Right forelimb (tissue), 1 donor: ENCODE measurements at places on chromosomes 3 and 15.

- no peak for DNase-seq
These were observed 68.1 kb downstream of the MEIS2 start for GRCh38 chr15:37032091-37032775.

- peak; percentile 20 for DNase-seq
These were observed 70.4 kb downstream of the ADCY5 start for GRCh38 chr3:123378409-123378915.

DNA sequence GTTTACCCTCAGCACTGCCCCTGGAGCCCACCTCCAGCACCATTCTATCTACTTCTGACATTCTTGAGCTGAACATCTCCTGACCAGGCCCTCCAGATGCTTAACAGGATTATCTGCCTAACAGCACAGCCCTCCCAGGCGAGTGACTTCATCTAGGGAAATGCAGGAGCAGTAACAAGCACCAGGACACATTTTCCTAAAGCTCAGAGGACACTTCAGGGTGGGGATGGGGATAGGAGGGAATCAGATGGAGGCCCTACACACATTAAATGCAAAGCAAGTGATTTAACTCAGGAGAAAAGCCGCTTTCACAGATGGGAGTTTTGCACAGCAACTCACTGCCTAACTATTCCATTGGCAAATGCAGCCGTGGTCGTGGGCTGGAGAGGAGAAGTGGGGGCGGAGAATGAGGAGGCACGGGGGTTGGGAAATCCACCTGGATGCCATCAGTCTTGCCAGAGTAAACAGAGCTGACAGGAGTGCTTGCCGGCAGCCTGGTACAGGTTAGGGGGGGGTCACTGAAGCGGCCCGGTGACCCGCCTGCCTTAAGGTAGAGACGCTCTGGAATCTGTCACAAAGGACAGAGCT is 21.3 kb upstream of the BNC1 start:
- no peak for DNase-seq

DNA sequence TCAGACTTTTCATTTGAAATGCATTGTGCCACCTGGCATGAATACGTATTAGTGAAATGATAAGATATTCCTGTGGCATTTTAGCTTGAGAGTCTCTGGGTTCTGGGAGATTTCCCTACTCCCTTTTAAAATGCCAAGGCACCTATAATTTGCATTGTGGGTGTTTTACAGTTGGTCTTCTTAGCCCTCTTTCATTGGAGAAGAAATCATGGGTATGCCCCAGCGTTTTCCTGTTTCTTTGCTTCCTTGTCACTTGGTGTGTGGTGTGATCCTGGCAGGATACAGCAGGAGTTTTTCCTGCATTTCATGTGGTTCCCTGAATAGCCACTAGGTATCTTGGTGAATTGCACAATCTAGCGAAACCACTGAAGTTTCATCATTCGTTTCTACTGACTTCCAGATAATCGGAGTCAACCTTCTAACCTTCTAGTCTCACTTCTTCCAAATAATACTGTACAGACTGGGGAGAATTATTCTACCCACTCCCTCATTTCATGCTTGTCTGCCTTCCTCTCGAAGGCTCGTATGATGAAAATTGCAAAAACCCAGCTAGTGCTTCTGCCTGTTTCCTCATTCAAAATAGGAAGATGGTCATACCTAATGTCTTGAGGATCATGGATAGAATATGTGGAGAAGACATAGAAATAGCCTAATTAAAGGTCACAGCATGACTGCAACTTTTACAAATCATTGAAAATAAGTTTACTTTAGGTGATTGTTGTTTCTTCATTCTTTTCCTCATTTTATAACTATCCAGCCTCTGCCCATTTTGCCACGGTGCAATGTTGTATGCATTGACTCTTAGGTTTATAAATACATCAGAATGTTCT is 2.6 kb downstream of the BHLHE40 start:
- DNase-seq = no peak

- no peak for DNase-seq
These were observed 279.0 kb downstream of the RBMS3 start for GRCh38 chr3:29559741-29560465.

GRCh38 chr3:49628249-49628648 is 45.9 kb upstream of the APEH start:
- DNase-seq = no peak

GRCh38 chr15:56968256-56968655 is 49.8 kb downstream of the TCF12 start:
- no peak for DNase-seq

- DNase-seq = no peak
These were observed 615.5 kb downstream of the ROBO2 start for GRCh38 chr3:77655396-77655795.

DNA sequence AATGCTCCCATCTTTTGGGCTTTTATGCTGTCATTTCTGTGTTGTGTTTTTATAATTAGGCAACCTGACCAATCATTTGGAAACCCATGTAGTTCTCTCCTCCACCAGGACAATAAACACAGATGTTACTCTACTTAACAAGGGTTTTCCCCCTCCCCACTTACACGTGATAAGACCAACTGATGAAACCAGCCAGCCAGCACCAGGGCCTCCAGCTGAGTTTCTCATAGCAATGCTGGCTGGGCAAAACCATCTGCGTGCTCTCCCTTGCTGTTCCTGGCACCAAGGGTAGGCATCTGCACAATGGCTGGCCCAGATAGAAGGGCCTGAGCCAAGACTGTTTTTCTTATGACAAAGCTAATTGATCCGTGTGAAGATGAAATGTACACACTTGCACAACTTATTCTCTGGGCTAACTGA is 310.4 kb downstream of the PLCL2 start:
- no peak for DNase-seq

- no peak for DNase-seq
These were observed 470.8 kb upstream of the ROBO1 start for GRCh38 chr3:80238606-80239005.

GRCh38 chr15:52111517-52112202 is 915 bp downstream of the BCL2L10 start:
- DNase-seq = no peak

DNA sequence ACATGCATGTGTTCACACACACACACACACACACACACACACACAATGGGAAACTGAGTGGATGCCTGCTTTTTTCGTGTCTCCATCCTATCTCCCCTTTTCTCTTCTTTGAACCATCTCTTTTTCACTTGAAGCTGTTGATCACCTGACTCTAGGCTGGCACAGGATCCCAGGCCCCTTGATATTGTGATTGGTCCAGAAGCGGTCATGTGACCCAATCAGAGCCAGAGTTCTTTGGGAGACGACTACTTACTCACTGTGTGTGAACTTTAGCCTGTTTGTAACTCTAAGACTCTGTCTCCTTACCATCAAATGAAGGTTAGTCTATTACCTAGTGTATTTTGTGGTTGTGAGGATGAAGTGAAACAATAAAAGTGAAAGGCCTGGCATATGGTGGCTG is 172.9 kb downstream of the ADAMTS9 start:
- DNase-seq = no peak

DNA sequence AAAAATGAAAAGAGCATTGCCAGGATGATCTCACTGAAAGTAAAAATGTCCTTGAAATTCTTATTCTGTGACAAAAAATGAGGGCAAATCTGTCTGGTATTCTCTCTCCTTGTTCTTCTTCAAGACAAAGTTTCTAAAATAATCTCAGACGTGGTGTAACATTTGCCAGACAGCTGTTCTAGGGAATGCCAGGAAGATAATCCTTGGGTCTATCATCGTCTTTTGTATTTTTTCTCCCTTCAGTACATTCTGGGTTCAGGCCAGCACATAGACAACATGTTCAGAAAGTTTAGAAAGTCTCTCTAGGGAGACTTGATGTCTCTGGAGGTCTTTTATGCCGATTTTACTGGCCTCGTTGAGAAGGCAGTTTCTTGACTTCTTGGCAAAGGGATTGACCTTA is 121.2 kb upstream of the HES1 start:
- no peak for DNase-seq
